ENCODE measurements at places on chromosomes 13 and 19.

DNA sequence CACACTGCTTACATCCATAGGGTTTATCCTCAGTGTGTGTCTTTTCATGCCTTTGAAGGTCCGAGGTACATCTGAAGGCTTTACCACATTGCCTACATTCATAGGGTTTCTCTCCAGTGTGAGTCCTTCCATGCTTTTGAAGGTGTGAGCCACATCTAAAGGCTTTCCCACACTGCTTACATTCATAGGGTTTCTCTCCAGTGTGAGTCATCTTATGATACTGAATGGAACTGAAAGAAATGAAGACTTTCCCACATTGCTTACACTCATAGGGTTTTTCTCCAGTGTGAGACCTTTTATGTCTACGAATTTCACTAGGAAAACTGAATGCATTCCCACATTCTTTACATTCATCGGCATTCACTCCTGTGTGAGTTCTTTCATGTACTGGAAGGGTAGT is 7.1 kb downstream of the ZNF20 start:
- DNase-seq, result no peak

GRCh38 chr19:23525276-23525852 is 130.1 kb upstream of the ZNF91 start:
- no peak for DNase-seq

DNA sequence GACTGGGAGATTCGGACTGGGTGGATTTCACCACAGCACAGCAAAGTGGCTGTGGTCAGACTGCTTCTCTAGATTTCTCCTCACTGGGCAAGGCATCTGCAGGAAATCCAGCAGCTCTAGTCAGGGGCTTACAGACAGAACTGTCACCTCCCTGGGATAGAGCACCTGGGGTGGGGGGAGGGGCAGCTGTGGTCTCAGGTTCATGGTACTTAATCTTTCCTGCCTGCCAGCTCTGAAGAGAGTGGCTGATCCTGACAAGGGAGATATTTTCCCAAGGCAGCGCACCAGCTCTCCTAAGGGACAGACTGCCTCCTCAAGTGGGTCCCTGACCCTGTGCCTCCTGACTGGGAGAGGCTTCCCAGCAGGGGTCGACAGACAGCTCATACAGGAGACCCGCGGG is 212.8 kb upstream of the KLF12 start:
- DNase-seq, result no peak

GRCh38 chr19:43784241-43784980 is 3.6 kb upstream of the KCNN4 start:
- DNase-seq, result no peak

- no peak for DNase-seq
Observed at GRCh38 chr13:80276371-80277289, 64.3 kb downstream of the SPRY2 start.

- DNase-seq, result no peak
Observed at GRCh38 chr19:400976-401865, 7.7 kb downstream of the C2CD4C start.

DNA sequence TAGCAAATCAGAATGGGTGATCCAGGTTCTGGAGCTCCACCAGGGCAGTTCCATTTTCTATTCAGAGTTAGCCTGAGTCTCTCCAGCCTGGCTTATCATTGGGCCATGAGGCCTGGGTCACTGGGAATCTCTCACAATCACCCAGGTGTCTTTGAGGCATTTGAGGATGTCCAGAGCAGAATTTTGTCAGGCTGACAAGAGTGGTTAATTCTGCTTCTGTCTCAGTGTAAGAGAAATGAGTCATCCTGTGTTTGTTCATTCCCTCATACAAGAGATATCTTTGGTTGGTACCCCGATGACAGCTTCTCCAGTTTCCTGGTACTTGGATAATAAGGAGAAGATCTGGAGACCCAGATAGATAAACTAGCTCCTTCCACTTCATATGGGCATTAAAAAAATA is 10.4 kb downstream of the ZNF93 start:
- no peak for DNase-seq

DNA sequence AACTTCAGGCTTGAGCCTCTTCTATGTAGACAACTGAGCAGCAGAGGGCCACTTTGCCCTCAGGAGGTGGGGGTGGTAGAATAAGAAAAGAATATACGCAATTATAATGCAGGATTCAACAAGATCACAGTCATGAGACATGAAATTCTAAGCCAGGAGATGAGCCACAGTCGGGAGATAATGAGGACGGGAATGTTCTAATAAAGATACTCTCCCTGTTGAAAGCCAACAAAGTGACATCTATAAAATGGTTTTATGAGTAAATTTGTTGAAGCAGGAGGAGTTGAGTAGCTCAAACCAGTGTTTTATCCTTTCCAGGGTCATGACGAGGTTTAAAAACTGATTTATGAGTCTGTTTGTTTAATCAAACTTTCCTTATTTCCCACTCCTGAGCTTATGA is 152.0 kb upstream of the SERP2 start:
- no peak for DNase-seq

GRCh38 chr13:99495466-99496183 is 5.6 kb upstream of the TM9SF2 start:
- no peak for DNase-seq

DNA sequence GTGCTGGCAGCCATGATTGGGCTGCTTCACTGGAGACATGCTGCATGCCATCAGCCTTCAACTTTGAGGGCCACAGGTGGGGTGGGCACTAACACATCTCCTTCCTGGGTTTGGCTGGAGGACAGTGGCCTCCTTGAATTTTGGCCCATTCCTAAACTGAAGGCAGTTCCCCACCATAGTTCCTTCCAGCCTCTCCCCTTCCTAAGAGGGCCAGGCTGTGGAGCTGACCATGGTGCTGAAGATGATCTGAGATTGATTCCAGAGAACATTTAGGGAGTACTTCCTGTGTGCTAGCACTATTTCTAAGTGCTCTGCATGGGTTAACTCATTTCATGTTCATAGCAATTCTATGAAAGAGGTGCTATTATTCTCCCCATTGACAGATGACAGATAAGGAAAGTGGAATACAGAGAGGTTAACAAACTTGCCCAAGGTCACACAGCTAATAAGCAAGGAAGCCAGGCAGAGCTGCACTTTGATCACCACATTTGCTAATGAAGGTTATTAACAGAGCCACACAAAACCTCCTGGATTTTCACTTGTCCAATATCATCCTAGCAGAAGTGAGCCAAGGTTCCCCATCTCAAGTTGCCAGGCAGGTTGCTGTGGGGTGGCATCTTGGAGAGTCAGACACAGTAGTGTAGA is 175.3 kb downstream of the ZIC5 start:
- DNase-seq, result peak; percentile 23

GRCh38 chr13:104837756-104838155 is 1697.7 kb downstream of the EFNB2 start:
- no peak for DNase-seq

DNA sequence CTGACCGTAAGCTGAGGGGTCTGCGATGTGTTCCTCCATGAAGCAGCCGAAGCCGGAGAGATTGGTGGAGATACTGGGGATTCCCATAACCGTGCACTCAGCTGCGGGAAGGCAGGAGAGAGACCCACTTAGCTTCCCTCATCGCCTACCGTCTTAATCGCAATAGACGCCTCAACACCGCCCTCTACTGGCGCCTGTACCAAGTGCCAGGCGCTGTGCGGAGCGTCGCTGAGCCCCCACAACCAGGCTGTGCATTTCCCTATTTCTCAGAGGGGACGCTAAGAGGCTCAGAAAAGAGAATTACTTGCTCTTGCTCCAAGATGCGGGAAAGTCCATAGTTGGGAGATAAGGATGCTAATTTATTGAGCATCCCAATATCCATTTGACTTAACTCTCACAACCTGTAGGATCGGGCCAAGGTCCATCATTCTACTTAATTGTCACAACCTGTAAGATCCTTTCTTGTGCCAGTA is 5.8 kb downstream of the FTL start:
- peak; percentile 91 for DNase-seq

DNA sequence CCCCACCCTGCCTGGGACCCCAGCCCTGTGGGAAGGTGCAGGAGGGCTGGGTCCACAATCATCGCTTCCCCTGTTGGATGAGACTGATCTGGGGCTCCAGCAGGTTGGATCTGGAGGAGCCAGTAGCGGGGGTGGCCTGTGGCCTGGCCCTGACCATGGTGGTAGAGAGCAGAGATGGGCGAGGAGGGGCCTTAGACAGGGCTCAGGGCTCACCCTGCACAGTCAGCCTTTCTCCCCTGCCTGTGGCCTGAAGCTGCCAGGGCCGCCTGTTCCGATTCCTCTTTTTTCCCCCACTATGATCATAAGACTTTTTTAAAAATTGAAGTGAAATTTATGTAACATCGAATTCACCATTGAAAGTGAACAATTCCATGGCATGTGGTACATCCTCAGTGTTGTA is 18.2 kb downstream of the SIN3B start:
- no peak for DNase-seq

GRCh38 chr19:711254-711653 is 2.5 kb downstream of the PALM start:
- no peak for DNase-seq

DNA sequence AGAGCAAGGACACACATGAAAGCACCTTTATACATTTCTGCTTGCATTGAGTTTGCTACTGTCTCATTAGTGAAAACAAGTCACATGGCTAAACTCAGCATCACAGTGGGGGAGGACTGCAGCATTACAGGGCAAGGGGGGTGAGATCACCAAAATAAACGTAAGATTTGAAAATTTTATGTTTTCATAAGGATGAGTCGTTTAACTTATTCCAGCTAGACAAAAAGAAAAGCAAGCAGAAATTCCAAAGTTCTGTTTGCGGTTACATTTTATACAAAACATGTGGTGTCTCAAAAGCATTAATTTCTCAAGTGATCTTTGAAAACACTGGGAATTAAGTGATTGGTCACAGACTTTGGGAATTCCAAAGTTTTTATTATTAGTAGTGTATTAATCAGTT is 261.4 kb upstream of the RXFP2 start:
- no peak for DNase-seq

DNA sequence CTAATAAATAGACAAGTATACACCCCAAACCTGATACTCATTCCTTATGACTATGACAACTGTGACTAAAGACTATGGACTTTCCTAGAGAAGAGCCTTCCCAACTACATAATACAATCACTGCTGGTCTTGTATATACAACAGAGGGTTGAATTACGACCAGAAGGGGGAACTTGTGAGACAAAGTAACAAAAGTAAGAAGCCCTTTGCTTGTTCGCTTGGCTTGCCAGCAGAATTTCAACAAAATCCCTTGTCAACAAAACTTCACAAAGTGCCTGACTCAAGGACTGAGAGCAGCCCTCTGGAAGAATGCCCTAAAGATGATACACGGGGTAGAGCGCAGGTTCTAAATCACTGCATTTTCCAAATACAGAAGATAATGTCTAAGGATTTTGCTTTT is 99.4 kb downstream of the WASF3 start:
- DNase-seq, result peak; percentile 45

- no peak for DNase-seq
Observed at GRCh38 chr13:65540175-65540574, 1690.0 kb downstream of the PCDH9 start.

DNA sequence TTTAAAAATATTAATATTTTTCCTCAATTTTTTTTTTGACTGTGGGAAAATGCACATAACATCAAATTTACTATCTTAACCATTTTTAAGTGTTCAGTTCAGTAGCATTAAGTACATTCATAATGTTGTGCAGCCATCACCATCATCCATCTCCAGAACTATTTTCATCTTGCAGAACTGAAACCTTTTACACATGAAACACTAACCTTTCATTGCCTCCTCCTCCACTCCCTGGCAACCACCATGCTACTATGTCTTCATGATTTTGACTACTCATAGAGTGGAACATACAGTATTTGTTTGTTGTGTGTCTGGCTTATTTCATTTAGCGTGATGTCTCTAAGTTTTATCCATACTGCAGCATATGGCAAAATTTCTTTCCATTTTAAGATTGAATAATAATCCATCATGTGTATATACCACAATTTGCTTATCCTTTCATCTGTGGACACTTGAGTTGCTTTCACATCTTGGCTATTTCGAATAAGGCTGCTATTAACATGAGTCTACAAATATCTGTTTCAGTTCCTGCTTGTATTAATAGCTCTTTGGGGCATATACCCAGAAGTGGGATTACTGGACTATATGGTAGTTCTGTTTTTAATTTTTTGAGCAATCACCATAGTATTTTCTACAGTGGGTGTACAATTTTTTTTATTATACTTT is 376.4 kb downstream of the MTUS2 start:
- DNase-seq, result no peak

GRCh38 chr13:30409886-30410704 is 12.2 kb upstream of the UBE2L5 start:
- DNase-seq, result peak; percentile 68

DNA sequence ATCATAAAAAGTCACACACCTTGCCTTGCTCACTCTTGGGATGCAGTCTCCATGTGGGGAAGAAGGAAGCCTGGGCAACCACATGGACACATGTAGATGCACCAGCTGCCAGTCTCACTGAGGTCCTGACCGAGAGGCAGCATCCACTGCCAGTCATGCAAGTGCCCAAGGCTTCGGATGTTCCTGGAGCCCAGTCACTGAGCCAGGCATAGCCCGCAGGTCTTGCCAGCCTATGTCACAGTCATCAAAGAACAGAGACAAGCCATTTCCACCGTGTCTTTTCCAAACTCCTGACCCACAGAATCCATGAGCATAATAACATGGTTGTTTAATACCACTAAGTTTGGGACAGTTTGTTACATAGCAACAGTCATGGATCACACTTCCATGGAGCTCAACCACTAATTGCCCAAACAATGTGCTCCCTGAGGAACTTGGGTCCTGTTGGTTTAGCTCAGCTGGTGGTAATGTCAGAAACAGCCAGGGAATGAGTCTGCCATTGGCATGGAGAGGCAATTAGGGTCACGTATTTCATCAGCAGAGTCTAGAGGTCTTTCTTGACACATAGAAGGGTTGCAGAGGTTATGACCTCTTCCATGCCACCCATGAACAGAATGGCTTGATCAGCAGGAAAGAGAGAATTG is 21.5 kb downstream of the STARD13 start:
- no peak for DNase-seq

- no peak for DNase-seq
Observed at GRCh38 chr13:91168386-91168711, 179.1 kb upstream of the MIR17HG start.

GRCh38 chr19:14369399-14370168 is 11.7 kb upstream of the ADGRE5 start:
- DNase-seq, result no peak

DNA sequence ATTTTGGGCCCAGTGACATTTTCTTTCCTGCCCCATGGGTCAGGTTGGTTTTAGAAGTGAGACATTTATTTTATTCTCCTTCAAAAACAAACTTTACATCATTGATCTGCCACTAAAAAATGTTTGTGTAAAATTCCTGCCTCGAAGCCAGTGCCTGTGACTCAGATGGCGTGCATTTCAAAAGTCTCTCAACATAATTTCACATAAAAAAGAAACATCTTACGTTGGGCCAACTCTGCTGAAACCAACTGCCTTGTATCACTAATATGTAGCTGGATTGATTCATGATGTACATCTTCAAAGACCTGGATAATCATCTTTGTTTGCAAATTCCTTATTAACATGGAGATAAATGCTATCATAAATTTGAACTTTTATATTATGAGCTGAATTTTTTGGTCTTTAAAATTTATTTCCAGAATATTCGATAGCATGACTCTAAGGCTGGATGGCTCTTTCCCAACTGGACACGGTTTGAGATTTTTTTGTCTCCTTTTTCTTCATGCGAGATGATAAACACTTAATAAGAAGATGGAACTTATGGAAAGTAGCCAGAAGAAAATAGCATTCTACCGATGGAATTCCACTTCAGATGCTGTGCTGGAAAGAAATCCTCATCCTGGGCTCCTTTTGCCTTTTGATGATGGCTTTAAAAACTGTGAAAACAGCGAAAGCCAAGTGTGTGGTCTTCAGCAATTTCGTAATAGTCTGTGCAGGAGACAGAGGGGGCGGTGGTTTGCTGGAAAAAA is 420.5 kb downstream of the FGF9 start:
- DNase-seq, result no peak
